ENCODE measurements at places on chromosomes 1 and 21.

GRCh38 chr1:211541720-211542477 is 37.1 kb downstream of the SLC30A1 start:
- no peak for DNase-seq

- DNase-seq, result no peak
Measured at GRCh38 chr1:210830034-210831028, 303.6 kb downstream of the KCNH1 start.

DNA sequence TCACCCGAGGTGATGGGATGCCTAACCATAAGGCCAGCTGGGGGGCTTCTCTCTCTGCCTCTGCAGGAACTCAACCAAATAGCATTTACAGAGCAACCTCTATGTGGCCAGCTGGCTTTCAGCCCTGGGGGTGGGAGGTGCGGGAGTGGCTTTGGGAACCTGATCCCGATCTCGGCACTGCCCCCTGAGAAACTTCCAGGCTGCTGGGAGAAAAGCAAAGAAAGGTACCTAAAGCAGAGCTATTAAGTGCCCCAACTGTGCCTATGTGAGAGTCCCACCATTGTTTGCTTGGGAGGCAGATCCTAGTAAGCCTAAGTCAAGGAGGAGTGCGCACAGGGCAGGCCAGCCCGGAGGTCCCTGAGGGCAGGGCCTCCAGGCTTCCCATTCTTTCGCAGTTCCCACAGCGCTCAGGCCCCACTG is 7.0 kb downstream of the KRTCAP2 start:
- DNase-seq, result no peak

GRCh38 chr21:35399706-35400105 is 350.6 kb upstream of the RUNX1 start:
- no peak for DNase-seq

DNA sequence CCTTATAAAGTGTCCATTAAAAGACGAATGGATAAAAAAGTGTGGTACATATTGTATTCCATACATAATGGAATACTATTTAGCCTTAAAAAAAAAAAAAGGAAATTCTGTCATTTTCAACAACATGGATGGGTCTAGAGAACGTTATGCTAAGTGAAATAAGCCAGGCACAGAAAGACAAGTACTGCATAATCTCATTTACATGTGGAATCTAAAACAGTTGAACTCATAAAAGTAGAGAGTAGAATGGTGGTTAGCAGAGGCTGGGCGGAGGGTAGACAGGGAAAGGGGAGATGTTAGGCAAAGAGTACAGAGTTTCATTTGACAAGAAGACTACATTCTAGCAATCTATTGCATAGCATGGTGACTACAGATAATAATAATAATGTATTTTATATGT is 2.6 kb downstream of the CTSS start:
- DNase-seq, result no peak

DNA sequence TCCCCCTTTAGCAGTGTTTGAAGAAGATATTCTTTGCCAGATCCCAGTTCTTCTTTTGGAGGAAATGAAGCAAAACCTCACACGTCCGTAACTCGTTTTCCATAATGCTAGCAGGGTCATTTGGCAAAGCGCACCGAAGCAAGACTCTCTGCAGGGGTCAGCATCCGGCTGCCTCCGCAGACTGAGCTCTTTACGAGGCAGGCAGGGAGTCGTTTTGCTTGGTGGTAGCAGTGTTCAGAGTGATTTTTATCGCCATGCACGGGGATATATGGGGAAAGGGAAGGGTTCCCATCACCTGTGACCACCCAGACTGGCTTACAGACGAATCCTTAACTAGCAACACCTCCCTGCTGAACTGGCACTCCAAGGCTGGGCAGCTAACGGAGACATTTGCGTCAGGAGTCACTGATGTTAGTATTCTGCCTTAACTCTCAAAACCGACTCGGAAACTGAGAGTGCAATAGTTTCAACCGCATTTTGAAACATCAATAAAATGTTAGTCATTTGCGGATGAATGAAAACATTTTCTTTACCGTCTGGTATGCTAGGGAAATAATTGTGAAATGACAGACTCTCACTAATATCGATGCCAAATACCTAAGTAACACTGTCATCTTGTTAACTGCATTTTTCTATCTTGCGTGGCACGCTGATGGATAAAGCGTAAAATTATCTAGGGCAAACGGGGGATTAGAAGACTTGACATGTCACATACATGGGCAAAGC is 2.2 kb upstream of the NEGR1 start:
- no peak for DNase-seq

DNA sequence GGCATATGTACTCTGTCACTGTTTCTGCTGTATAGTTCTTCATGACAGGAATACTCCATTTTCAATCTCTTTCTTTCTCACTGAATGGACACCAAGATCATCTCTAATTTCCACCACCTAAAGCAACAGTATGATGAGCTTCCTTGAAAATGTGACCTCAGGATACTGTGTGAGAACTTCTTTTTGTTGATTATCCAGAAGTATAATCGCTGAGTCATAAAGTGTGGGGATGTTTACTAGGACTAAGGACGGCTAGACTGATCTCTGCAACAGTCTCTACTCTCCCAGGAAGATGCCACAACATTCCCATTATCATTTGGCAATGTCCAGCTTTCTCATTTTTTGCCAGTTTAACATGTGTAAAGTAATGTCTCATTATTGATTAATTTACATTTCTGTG is 70.3 kb downstream of the TNFSF18 start:
- no peak for DNase-seq

- DNase-seq, result no peak
Measured at GRCh38 chr1:22471078-22471477, 19.4 kb downstream of the ZBTB40 start.

GRCh38 chr1:239805851-239806772 is 285.6 kb upstream of the FMN2 start:
- no peak for DNase-seq

- no peak for DNase-seq
Measured at GRCh38 chr1:46030876-46031660, 101.4 kb downstream of the PIK3R3 start.

GRCh38 chr21:24716281-24716918 is 890.9 kb downstream of the MRPL39 start:
- DNase-seq, result no peak

GRCh38 chr1:226542623-226543103 is 5.9 kb upstream of the STUM start:
- no peak for DNase-seq

DNA sequence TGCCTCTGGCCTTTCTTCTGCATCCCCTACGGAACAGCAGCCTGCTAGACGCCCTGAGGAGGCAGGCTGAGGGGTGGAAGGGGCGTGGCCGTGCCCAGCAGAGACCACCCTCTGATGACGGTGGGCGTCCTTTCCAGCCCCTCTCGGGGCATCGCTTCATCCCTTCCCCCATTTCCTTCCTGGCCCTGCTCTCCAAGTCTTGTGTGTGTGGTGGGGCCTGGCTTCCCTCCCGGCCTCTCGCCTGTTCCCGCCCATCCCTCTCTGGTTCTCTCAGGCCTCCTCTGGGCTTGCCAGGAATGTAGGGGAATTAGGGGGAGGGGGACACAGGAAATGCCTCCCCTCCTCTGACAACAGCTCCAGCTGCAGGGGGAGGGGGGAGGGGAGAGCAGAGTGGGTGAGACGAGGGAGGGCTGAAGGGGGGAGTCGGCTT is 51.1 kb downstream of the SKI start:
- no peak for DNase-seq

- DNase-seq, result no peak
Measured at GRCh38 chr1:158248118-158248517, 6.1 kb upstream of the CD1A start.

DNA sequence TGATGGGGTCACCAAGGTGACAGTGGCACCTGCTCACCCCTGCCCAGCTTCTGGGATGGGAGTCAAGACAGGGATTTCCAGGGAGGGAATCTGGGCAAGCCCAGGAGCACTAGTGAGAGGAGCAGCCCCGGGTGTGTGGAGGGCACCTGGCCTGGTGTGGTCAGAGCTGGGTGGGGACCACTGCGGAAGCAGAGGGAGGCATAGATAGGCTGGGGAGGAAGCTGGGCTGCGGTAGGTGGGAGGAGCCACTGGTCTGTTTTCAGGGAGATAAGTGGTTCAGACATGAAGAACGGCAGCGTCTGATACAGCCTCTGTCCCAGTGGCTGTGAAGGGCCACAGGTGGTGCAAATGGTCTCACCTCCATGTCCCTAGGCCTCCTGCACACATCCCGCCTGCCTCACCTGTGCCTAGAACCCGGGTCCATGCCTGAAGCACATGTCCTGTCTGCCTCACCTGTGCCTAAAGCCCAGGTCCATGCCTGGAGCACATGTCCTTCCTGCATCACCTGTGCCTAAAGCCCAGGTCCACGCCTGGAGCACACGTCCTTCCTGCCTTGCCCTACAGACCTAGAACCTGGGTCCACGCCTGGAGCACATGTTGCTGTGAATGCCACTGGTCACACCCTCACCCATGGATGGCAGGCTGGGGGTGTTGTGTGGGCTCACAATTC is 325.9 kb upstream of the AJAP1 start:
- DNase-seq, result no peak

- DNase-seq, result no peak
Measured at GRCh38 chr1:30444850-30445249, 278.5 kb downstream of the MATN1 start.

All from T-helper 17 cell (primary cell).